ENCODE measurements at places on chromosomes 3 and 15. TPM values are rescaled to one million over a fixed set of nuclear protein-coding genes. Genes with fewer than 3 reads are reported as not detected.

CD86 gene
- 0.29 TPM for total RNA-seq

MAGI1 gene
- total RNA-seq = 42.9 TPM

DUOXA1 gene
- not detected for total RNA-seq

ECE2 gene
- total RNA-seq = not detected

ONECUT1 gene
- total RNA-seq = not detected

EIF4E3 gene
- 52.2 TPM for total RNA-seq

MGLL gene
- total RNA-seq = 44.8 TPM

PLA2G4E gene
- not detected for total RNA-seq

GADL1 gene
- total RNA-seq = not detected

LMAN1L gene
- not detected for total RNA-seq

All from uterus (tissue), 4 donors.